ENCODE measurements at places on chromosomes 13 and 19. TPM values are rescaled to one million over a fixed set of nuclear protein-coding genes. Genes with fewer than 3 reads are reported as not detected.

The SIGLEC8 gene
- total RNA-seq = not detected

The RNF113B gene
- total RNA-seq = not detected

The IZUMO1 gene
- total RNA-seq = not detected

The CELF5 gene
- 0.54 TPM for total RNA-seq

The ZNF506 gene
- 0.49 TPM for total RNA-seq

The ZNF433 gene
- not detected for total RNA-seq

The CFAP97D2 gene
- total RNA-seq = not detected

The ZNF773 gene
- 4.8 TPM for total RNA-seq

The MAP4K1 gene
- total RNA-seq = 0.85 TPM

The ZNF865 gene
- total RNA-seq = 12.1 TPM

The RGCC gene
- total RNA-seq = 4.0 TPM

The GPR108 gene
- 41.7 TPM for total RNA-seq

The CYP4F2 gene
- total RNA-seq = 0.14 TPM

The FUT6 gene
- not detected for total RNA-seq

The FFAR1 gene
- total RNA-seq = not detected

The TUBA3C gene
- total RNA-seq = not detected

The SCEL gene
- 0.76 TPM for total RNA-seq

The EFNA2 gene
- 1.8 TPM for total RNA-seq

The ERVV-1 gene
- not detected for total RNA-seq

The F10 gene
- total RNA-seq = not detected

The RB1 gene
- total RNA-seq = 16.2 TPM

The PLPPR2 gene
- 10.9 TPM for total RNA-seq

The ZNF98 gene
- total RNA-seq = not detected
